Stimulated activated CD4-positive, alpha-beta T cell treated with anti-CD3 and anti-CD28 coated beads, Interleukin-15, amount 100 ng/mL, for 24 hours (primary cell): ENCODE measurements at places on chromosomes 12 and 14.
A peak's percentile ranks its signal among the peaks of the same experiment; 100 is the strongest.

DNA sequence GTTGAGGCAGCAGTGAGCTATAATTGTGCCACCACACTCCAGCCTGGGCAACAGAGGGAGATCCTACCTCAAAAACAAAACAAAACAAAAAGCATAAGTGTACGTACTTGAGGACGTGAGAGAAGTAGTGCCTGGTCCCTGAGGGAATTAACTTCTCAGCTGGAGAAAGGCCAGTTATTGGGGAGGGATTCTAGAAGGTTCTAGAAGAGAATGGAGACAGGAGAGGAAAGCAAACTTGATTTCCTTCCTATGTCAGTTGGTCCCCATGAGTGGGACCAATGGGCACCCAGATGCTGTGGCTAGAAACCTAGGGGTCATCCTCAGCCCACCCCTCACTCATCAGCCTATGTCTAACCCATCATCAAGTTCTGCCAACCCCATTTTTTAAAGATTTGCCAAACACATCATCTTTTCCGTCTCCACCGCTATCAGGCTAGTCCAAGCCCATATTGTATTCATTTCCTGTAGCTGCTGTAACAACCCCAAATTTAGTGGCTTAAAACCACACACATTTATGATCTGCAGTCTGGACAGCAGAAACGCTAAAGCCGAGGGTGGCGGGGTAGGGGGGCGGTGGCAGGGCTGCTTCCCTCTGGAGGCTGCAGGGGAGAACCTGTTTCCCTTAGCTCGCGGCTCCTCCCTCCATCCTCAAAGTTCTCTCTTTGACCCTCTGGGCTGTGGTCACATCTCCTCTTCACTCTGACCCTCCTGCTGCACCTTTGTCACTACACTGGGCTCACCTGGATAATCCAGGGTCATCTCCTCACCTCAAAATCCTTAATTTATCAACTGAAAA, 7.2 kb upstream of the RBM19 start:
- no peak for DNase-seq

DNA sequence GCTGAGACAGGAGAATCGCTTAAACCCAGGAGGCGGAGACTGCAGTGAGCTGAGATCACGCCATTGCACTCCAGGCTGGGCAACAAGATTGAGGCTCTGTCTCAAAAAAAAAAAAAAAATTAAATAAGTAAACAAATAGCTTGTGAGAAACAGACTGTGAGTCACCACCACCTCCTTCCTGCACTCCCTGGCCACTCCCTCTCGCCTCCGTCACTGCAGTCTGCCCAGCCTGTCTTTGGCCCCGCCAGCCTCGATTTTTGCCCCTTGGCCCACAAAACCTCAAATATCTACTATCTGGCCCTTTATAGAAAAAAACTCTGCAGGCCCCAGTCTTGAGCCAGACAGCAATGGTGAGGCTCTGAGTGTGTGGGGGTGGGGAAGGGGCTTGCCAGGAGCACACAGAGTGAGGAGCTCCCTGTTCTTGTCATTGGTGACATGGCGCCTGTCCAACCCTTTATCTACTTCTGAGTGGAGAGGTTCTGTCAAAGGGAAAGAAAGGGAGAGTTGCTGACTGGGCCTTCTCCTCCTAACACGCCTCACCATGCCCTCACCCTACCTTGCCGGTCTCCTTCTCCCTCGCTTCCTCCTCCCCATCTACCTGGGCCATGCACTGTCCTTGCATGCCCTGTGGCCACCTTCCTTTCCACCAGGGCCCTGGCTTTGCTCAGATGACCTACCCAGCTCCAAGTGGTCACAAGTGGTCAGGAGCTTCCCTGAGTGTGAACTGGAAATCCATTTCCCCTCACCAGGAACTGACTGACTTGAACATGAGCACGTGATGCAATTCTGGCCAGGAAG, 22.1 kb downstream of the LGMN start:
- peak; percentile 40 for DNase-seq

DNA sequence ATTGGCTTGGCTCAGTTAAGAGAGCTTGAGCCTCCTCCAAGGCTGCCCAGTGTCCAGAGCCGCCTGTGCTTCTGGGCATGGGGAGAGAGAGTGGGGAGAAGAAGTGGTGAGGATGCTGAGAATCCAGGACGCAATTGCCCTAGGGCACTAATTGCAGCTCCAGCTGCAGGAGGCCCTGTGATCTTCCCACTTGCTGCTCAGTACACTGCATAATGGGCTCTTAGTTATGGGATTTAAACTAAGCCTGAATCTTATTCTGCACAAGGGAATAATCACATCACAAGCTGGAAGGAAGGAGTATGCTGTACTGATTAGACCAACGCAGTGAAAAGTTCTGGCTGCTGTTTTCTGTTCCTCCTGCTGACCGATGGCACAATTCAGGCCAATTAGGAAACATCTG, 101.0 kb upstream of the PRMT8 start:
- no peak for DNase-seq

GRCh38 chr14:96224480-96225096, 19.9 kb downstream of the BDKRB2 start:
- DNase-seq = no peak

DNA sequence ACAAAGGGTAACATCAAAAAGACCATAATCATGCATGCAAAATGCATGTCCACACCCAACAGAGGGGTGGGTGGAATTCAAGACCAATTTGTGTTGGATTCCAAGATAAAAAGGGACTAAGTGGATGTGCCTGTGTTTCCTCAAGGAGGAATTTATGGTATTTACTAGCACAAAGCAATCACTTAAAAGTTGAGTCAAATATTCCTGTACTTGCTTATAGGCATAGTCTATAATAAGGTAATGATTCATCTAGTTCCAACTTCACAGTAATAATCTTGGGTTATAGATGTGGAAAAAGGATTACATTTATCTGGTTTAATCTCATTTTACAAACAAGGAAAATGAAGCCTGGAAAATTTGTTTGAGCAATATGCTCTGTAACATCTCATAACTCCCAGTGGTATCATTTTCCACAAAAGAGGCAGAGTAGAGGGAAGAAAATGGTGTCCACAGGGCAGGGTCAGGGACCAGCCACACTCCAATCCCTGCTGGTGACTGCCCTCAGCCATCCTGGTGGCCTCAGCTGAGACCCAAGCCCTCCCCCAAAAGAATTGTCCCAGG, 80.8 kb upstream of the REP15 start:
- no peak for DNase-seq
